ENCODE measurements at places on chromosomes 1 and 21.

GRCh38 chr21:43023175-43023574 is 48.8 kb downstream of the PKNOX1 start:
- no peak for DNase-seq

DNA sequence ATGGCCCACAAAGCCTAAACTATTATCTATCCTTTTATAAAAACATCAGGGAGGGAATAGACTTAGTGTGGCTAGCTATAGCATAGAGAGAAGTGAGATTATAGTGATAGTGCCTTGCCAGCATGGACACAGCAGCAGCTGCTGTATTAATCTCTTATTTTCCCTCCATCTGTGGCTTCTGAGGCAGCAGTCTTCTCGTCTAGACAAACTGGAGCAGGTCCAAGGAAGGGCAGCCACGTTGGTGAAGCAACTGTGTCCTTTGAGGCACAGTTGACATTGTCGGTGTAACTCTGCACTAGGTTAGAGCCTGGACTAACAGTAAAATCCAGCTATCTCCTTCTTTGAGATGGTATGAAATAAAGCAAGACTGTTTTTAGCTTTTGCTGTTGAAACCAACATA is 131.3 kb downstream of the CACHD1 start:
- DNase-seq = no peak

DNA sequence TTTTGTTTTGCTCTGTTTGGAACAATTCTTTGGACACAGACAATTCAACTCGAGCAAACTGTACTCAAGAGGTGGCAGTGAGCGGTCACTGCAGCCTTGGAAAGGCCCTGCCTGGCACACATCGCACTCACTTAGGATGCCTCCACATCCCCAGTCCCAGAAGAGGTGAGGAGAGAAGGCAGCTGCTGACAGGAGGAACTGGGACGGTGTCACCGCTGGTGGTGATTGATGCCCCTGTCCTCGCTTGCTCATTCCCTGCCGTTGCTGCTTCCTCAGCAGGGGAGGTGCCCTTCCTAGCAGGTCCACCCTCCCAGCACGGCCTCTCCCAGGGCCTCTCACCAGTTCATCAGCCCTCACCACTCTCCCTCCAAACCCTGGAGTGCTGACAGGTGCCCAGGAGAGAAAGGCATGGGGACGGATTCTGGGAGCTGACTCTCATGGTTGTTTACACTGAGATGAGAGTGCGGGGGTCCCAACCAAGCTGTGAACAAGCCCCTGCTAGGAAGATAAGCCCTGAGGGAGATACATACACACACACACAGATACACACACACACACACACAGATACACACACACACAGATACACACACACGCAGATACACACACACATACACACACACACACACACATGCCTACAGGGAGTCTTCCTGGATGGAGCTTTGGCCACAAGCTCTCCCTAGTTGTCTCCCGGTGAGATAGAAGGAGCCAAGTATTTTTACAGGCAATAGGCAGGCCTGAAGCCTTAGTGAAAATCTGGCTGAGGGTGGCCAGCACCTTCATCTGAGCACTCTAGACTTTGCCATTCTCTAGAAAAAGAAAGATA is 101.1 kb downstream of the CDC7 start:
- no peak for DNase-seq

DNA sequence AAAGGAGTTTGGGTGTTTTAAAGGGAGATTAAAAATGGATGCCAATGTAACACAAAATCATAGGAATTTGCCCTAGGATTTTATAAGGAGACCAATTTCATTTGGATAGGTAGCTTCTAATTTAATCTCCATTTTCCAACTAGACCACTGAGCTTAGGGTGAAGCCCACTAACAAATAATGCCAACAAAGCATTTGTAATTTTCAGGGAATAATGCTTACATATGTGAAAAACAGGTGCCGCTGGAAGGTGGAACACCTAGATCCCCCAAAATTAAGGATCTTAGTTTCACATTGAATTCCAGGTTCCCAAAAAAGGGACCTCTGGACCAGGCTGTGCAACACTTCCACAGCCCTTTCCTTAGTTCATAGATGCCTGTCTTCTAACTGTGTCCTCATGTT is 66.2 kb upstream of the B3GALT5 start:
- no peak for DNase-seq

- DNase-seq = no peak
Observed at GRCh38 chr1:53398091-53398490, 61.1 kb upstream of the DMRTB1 start.

DNA sequence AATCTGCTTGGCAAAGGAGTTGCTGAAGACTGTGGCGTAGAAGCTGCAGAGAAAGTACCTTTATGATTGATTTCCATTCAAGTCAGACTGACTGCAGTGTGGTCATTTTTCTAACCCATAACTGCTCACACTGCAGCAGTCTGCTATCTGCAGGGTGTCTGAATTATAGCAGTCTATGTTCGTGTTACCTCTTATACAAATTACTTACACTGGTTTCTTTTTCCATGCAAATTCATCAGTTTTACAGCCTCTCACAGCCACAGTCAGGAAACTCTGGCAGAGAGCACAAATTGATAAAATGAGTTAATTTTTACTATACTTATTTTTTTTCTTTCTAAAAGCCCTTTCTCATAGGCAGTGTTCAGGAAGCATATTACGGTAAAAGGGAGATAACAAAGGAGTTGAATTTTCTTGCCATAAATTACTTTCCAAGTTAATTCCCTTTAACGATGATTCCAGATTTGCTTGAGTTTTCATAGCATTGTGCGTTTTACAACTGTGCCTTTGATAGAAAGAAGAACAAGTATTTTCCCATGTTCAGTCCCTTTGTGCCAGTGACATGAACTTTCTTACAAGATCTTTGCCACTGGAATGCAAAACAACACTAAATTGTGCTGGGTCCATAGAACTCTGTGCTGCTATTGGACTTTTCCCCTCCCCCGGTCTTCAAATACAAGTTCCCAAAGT is 261.5 kb downstream of the NFIA start:
- DNase-seq = no peak

DNA sequence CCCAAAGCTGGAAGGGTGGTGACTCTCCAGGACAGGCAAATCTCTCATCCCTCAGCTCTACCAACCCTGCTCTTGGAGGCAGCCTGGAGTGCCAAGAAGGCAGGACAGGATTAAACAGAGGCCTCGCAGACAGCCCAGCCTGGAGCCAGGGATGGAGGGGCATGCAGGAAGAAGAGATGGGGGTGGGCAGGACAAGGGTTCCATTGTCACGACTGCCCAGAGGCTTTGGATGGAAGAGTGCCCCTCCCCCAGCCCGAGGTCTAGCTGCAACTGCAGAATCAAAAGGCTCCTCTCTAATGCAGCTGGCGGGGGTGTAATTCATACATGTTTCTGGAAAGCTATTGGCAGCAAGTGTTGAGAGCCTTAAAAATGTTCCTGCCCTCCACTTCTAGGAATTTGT is 8.8 kb downstream of the RAB7B start:
- no peak for DNase-seq

DNA sequence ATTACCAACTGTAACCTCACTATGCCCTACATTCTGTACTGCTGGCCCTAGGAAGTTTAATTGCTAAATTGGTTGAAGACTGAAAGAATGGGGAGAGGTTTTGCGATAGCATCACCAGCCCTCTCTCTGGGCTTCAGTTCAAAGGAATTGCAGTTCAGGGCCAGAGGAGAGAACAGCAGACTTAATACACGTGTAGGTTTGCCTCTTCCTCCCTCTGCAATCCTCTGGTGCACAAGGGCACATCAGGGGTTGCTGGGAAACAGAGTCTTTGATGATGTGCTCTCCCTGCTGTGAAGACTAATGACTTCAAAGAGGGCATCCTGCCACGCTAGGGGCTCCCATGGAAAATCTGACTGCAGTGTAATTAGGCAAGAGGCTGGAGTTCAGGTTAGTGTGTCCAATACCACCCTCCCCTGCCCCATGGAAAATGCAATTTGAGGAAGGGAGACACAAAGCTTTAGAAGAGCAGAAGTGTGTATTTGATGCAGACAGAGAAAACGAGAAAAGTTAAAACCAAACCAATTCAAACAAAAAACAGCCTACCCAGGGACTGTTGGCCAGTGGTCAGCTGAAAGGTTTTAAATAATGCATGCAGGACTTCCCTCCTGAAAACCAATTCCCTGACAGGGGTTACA is 167.9 kb downstream of the ASTN1 start:
- no peak for DNase-seq

- DNase-seq = no peak
Observed at GRCh38 chr1:6546326-6546725, 8.0 kb downstream of the NOL9 start.

DNA sequence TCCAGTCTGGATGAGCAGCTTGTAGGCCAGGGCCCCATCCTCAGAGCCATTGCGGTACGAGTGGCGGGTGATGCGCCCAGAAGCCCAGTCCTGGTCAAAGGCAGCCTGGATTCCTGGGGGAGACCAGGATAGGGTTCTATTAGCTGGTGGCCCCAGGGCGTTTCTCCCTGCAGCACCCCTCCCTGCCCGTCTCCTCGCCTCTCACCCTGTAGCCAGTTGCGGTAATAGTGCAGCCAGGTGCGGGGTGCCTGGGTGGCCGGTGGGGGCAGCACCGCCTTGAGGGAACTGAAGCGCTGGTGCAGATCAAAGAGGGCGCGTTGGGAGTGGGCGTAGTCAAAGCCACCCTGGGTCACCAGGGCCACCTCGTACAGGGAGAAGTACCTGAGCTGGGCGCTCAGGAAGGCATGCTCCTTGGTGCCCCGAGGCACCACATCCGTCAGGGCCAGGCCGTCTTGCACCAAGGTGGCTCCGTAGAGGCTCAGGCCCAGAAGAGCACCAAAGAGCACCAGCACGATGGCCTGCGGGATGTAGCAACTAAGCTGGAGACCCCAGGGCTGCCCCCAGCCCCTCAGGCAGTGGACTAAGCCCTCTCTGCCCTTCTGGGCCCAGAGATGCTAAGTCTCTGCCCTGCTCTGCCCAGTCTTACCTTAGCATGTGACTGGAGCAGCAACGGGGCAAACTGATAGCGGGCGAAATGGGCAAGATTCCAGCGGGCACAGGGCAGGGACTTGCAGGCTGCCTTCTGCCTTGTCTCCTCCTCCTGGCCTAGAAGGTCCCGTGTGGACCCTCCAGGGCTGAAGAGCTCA is 15.7 kb downstream of the PTCH2 start:
- no peak for DNase-seq

- no peak for DNase-seq
Observed at GRCh38 chr21:18620436-18620835, 216.9 kb upstream of the TMPRSS15 start.

DNA sequence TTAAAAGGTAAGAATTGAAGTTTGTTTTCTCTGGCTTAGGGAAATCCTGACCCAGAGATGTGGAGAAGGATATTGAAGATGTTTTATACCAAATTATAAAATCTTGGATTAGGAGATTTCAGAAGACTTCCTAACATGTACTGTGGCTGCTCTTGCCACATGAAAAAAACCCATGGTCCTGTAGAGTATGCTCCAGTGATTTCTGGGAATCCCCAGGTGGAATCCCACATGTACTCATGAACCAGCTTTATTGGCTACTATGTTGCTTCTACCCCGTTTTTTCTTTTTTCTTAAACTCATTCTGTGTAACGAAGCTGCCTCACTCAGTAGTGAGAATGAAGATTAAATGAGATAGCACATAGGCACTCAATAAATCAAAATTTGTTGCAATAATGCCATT is 132.7 kb upstream of the SGIP1 start:
- no peak for DNase-seq

DNA sequence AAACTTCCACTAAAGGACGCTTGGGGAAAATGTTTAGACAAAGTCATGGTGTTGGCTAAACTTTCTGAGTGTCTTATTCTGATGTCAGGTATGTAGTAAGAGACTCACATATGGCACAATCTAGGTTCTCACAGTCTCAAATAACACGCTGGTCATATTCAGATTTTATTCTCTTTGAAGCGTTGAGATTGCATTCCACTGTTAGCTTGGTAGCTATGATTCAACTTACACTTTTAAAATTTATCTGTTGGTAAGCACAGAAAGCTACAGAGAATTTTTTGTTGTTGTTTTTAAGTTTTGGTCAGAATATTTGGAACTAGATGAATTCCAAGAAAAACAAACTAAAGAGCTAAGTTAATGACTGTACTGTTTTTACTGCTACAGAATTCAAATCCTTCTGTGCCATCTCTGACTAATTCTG is 126.7 kb downstream of the PRRX1 start:
- no peak for DNase-seq

DNA sequence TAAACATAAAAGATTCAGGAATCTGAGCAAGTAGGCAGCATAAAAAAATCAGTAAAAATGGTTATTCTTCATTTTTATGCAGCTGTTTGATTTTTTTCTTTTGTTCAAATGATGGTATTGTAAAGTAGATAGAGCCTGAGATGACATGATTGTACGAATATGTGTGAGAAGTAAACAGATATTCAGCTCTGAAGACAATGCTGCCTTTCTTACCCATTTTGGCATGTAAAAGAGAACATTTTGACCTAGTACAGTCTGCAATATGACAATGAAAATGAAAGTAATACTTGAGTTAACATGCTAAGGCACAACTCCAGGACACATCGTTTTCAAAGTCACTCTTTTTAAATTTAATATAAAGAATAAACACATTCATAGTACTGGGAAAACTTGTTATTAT is 95.7 kb upstream of the NCAM2 start:
- no peak for DNase-seq

GRCh38 chr1:114099268-114099667 is 54.4 kb downstream of the SYT6 start:
- DNase-seq = no peak

- DNase-seq = no peak
Observed at GRCh38 chr1:101507547-101507971, 270.7 kb downstream of the S1PR1 start.

- DNase-seq = no peak
Observed at GRCh38 chr1:221991221-221991620, 249.3 kb upstream of the DUSP10 start.

DNA sequence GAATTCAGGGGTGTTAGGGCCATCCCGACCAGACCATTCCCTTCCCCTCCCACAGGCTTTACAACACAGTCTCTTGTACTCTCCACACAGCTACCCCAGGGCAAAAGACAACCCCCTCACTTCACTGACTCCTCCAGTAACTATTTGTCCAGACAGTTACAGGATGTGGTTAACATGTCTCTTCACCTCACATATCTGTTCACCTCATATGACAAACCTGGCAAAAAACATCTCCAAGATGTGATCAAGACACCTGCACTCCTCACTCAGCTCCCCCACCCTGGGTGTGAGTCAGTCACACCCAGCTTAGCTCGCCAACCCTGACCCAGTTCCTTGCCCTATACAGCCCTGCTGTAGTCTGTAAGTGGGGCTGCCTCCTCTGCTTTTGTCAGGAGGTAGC is 490.5 kb upstream of the CHRM3 start:
- DNase-seq = no peak

- DNase-seq = no peak
Observed at GRCh38 chr1:154492115-154492514, 9.9 kb upstream of the TDRD10 start.

GRCh38 chr1:51663105-51663504 is 46.2 kb downstream of the OSBPL9 start:
- no peak for DNase-seq

All from stimulated activated effector memory CD8-positive, alpha-beta T cell treated with anti-CD3 and anti-CD28 coated beads, Interleukin-12 subunit alpha, Interleukin-12 subunit beta, amount 100 ng/mL, for 72 hours (primary cell).